ENCODE measurements at places on chromosomes 5 and 9. TPM values are rescaled to one million over a fixed set of nuclear protein-coding genes. Genes with fewer than 3 reads are reported as not detected.

Gene ADAMTS19
- total RNA-seq, result not detected

Gene GAS1
- 1.2 TPM for total RNA-seq

Gene SLC2A6
- total RNA-seq, result 22.2 TPM

Gene ORM2
- total RNA-seq, result not detected

Gene TSLP
- 0.09 TPM for total RNA-seq

Gene SV2C
- not detected for total RNA-seq

Gene FOXD4
- total RNA-seq, result 0.09 TPM

Gene VLDLR
- total RNA-seq, result 4.4 TPM

Gene FAM169A
- 0.45 TPM for total RNA-seq

Gene TICAM2
- total RNA-seq, result 1.5 TPM

Gene CCDC171
- 0.81 TPM for total RNA-seq

Gene CDH10
- 0.19 TPM for total RNA-seq

Gene INSL4
- not detected for total RNA-seq

Gene PHF19
- total RNA-seq, result 42.7 TPM

Gene CDK9
- 102 TPM for total RNA-seq

Gene TTC16
- total RNA-seq, result not detected

Gene GNE
- total RNA-seq, result 7.4 TPM

Gene FUT7
- total RNA-seq, result not detected

Gene WWC1
- total RNA-seq, result under 0.01 TPM

Gene CNTNAP3B
- 128 TPM for total RNA-seq

Gene FAM221B
- total RNA-seq, result not detected

Gene PPWD1
- 38.9 TPM for total RNA-seq

Gene MYO10
- total RNA-seq, result 70.2 TPM

Gene RBM27
- total RNA-seq, result 20.3 TPM

Gene LHFPL2
- 49.2 TPM for total RNA-seq

Gene BTNL3
- not detected for total RNA-seq

Gene QRFP
- not detected for total RNA-seq

All from endothelial cell of coronary artery (primary cell).